GF-D8 (cell line): ENCODE measurements at places on chromosomes 2 and 18.

DNA sequence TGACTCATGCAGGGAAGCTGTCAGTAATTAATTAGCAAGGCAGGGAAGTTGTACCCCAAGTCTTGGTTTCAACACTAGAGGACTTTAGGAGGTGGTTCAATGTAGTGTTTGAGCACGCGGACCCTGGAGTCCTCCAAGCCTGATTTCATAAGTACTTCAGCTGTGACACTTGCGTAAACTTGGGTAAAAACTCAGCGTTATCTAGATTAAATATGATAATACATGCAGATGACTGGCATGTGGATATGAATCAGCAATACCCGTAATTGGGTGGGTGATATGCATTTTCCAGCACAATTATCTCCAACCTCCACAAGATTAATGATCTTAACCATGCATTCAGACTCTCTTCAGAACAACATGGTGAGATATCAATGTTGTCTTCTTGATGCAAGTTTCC, 5.2 kb downstream of the UGT1A7 start:
- peak; percentile 85 for DNase-seq

- DNase-seq = no peak
Observed at GRCh38 chr2:236156095-236156859, 11.9 kb downstream of the GBX2 start.

GRCh38 chr2:231545105-231545902, 15.1 kb upstream of the NMUR1 start:
- DNase-seq = peak; percentile 99

GRCh38 chr2:128410035-128410757, 91.5 kb upstream of the HS6ST1 start:
- DNase-seq = no peak

GRCh38 chr2:203500951-203501350, 34.1 kb downstream of the RAPH1 start:
- no peak for DNase-seq

DNA sequence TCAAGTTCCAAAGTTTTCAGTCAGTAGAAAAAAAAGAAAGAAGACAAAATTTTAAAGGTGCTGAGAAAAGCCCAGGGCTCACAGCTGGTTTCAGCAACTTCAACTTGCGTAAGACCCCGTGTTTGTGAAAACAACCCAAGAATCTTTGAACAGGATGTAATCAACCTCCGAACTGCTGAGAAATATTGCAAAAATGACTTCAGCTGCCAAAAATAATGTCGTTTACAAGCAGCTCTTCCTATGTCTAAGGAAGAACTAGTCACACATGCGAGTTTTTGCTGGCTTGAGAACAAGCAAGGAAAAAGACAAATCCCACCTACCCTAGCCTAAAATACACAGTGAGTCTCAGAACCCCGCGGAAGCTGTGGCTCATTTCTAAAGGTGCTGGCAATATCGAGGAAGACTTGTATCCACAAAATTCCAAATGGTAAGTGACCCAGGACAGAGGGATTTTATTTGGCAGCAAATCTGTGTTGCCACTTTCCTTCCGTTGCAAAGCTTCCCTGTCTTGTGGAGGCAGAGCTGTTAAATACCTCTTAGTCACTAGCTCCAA, 59.8 kb upstream of the SLC8A1 start:
- DNase-seq = no peak

DNA sequence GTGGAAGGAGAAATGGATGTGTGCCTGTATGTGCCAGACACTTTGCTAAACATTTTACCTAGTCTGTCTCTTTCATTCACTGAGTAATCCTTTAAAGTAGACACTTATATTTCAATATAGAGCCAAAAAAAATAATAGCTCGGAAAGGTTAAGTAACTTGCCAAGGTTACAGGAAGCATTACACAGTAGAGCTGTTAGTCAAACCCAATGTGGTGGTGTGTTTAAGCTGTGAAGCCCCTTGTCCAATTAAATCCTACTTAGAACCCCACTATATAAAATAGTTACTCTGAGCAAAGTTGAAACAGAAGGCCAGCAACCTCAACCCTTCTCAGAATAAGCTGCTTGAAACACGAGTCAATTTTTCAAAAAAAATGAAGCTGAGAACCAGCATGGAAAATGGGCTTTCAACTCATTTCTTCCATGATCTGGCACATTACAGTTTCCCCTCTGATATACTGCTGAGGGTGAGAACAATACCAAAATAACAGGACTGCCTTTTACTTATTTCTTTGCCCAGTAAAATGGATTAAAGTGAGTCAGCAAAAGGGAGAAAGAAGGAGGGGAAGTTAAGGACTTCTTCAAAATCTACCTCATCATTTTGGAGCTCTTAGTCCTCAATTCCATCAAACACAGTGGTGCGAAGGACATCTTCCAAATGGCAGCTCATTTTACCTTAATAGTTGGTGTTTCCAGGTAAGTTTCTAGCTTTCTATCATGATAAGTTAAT, 7.9 kb downstream of the RDH14 start:
- DNase-seq = no peak

- no peak for DNase-seq
Observed at GRCh38 chr2:201205515-201205849, 22.5 kb downstream of the CASP10 start.

DNA sequence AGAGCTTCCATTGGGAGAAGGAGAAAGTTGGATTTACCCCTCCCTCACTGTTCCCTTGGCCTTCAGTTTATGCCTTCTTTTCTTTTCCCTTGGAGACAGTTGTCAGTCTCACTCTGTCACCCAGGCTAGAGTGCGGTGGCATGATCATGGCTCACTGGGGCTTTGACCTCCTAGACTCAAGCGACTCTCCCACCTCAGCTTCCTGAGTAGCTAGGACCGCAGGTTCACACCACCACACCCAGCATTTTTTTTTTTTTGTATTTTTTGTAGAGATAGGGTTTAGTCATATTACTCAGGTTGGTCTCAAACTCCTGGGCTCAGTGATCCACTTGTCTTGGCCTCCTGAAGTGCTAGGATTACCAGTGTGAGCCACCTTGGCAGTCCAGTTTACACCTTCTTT, 49.9 kb downstream of the SLC9A4 start:
- DNase-seq = no peak

DNA sequence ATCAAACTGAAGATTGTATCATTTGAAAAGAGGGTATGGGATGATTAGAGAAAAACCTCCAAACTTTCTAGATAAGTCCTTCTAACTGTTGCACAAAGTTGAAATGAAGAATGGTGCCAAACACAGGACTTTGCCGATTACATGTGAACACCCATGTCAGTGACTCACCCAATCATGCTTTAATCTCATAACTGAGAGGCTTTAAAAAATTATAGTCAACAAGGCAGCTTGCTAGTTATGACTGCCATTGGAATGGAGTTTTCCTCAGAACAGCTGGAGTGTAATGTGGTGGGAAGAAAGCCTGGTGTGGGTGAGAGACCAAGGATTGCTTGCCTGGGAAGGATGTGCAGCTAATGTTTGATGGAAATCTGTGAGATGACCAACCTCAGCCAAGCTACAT, 98.2 kb upstream of the ALPP start:
- no peak for DNase-seq

DNA sequence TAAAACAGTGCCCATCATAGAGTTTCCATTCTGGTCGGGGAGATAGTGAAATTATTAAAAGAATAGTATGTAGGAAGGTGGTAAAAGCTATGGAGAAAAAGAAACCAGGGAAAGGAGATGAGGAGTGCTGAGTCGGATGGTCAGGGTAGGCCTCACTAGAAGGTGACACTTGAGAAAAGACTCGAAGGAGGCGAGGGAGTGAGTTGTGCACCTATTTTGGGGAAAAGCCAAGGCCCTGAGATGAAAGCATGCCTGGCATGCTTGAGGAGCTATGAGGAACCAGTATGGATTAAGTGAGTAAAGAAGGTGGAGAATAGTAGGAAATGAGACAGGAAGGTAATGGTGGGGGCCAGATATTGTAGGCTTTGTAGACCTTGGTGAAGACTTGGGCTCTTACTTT, 7.3 kb upstream of the TTLL4 start:
- DNase-seq = no peak

GRCh38 chr2:208279236-208279635, 13.2 kb downstream of the PIKFYVE start:
- DNase-seq = no peak

GRCh38 chr18:64332835-64333234, 183.9 kb upstream of the LINC00305 start:
- DNase-seq = no peak

- DNase-seq = no peak
Observed at GRCh38 chr18:6557057-6557769, 142.5 kb upstream of the L3MBTL4 start.

GRCh38 chr2:27823569-27823968, 52.0 kb downstream of the MRPL33 start:
- no peak for DNase-seq

DNA sequence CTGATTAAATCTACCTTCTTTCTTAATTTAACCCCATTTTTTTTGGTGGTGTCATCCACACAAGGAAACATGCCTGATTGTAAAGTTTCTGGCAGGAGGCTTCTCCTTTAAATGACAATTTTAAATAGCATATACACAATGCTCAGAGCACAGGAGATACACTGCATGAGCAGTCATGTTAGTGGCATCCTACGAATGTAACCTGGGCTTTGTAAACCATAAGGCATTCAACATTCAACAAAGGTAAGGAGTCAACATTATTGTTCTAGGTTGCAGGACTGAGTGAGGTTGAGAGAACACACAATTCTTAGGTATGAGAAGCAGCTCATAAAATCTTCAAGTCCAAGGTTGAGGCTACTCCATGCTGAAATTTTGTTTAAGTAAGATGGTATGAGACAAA, 266.6 kb upstream of the SIX2 start:
- DNase-seq = no peak

DNA sequence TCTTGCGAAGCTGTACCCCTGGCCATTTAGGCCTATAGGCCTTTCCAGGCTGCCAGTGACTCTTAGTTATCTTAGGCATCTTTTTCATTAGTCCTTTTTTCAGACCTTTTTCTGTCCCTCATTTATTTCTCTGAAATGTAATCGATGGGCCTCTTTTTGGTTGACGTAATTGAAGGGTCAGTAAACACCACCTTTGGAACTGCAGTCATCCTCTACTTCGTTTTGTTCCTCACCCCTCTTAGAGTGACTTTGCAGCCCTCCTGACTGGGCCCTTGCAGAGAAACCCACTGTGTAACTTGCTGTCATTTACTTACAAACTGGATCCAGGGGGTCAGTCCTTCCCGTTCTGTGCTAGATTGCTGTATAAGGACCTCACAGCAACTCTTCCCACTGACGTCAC, 23.2 kb downstream of the CENPO start:
- DNase-seq = no peak

DNA sequence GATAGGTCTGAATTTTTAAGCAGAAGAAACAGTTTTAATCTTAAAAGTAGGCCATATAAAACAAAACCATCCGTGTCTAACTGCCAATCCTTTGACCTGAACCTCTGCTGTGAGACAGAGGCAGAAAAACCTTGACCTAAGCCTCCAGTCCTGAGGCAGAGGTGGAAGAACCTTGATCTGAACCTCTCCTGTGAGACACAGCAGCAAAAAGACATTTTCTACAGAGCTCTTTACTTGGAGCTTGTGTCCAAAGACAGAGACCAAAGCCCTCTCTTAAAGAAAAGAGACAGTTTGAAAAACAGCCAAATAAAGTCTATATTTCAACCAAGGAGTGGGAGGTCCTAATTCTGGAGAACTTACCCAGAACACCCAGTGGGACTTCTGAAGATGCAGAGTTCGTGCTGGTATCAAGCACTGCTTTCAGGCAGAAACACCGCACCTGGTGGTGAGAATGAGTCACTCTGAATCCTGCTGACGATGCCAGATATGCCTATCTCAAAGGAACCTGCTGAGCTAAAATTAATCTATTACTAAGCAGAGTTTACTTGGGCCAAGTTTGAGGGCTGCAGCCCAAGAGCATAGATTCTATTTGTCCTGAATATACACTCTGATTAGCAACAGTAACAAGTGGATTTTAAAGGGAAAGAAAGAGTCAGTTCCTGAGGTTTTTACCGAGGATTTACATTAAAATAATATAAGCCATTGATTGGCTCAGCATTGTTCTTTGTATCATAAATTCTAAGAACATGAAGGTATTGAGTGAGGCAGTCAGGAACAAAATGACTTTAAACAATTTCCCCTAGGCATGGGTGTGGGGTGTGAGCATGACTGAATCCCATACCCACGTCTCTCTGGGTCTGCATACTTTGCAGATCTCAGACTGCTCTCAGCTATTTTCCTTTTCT, 806.4 kb downstream of the TRIB2 start:
- DNase-seq = no peak

DNA sequence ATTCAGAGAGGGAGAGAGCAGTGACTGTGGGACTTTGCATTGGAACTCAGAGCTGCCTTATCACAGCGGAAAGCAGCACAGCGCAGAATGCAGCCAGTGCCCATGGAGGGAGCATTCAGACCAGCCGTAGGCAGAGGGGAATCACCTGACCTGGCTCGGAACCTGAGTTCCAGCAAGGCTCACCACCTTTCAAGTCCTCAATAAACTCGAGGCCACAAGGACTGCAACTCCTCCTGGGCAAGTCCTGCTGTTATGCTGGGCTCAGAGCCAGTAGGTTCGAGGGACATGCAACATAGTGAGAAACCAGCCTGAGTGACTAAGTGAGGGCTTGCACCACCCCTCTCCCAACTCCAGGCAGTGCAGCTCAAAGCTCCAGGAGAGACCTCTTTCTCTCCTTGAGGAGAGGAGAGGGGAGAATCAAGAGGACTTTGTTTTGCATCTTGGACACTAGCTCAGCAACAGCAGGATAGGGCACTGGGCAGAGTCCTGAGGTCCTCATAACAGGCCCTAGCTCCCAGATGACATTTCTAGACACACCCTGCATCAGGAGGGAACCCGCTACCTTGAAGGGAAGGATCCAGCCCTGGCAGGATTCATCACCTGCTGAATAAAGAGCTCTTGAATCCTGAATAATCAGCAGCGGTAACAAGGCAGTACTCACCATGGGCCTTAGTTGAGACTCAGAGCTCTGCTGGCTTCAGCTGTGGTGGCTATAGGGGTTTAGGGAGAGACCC, 136.8 kb upstream of the OTOS start:
- DNase-seq = no peak

DNA sequence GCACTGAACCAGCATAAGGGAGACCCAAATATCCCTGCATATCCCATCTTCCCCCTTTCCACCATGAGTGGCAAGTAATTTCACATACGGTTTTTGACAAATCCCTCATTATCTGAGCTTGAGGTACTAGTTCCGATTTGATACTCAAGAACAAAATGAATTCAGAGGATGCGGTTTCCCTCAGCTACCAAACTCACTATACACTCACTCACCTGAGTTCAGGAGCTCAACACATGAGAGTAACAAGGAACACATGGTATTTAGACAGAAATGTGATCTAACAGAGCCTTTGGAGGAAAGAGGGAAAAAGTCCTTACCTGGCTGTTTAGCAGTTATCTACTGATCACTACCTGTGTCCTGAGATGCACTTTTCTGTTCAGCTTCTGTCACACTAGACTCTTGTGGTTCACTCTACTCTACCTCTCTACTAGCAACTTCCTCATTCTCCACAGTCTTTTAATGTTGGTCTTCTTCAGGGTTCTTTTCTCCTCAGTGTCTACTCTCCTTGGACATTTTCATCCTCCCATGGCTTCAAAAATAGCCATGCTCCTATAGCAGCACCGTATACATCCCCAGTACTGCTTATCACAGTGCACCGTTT, 25.1 kb downstream of the ASXL2 start:
- DNase-seq = peak; percentile 51

GRCh38 chr18:2625217-2625616, 30.3 kb upstream of the SMCHD1 start:
- no peak for DNase-seq
